ENCODE measurements at places on chromosomes 1 and 21.

GRCh38 chr1:41342774-41343355 lies 18.4 kb upstream of the FOXO6 start:
- no peak for DNase-seq

DNA sequence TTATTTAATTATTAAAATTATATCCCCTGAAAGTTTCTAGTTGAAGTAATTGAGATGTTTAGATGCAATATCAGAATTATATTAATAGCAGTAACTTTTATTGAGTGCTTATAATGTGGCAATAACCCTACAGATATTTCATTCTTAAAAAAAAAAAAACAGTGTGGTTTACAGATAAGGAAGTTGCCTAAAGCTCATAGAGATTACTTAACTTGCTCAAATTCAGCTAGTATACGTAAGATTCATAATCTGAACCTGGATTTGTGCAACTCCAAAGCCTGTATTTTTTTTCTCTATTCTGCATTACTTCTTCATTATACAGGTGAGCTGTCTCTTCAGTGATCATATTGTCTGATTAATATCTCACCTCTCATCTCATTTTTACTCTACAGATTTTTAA lies 156.0 kb upstream of the PTBP2 start:
- DNase-seq, result no peak

DNA sequence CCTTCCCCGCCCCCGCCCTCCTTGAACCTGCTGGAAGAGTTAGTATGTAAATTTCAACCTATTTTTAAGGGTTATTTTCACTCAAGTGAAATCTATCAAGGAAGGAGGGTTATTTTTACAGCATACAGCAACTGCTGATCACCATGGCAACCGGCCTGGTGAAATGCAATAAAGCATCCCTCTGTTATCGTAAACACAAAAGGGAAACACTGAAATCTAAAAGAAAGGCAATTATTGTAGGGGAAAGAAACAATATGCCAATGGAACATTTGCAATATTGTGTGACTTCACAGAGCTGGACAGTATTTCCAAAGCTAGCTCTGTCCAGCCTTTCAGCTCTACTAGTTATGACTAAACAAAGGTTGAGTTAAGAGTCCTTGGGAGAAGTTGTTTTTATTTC lies 588.3 kb upstream of the PBX1 start:
- no peak for DNase-seq

GRCh38 chr1:46802901-46803574 lies 4.2 kb downstream of the CYP4B1 start:
- no peak for DNase-seq

DNA sequence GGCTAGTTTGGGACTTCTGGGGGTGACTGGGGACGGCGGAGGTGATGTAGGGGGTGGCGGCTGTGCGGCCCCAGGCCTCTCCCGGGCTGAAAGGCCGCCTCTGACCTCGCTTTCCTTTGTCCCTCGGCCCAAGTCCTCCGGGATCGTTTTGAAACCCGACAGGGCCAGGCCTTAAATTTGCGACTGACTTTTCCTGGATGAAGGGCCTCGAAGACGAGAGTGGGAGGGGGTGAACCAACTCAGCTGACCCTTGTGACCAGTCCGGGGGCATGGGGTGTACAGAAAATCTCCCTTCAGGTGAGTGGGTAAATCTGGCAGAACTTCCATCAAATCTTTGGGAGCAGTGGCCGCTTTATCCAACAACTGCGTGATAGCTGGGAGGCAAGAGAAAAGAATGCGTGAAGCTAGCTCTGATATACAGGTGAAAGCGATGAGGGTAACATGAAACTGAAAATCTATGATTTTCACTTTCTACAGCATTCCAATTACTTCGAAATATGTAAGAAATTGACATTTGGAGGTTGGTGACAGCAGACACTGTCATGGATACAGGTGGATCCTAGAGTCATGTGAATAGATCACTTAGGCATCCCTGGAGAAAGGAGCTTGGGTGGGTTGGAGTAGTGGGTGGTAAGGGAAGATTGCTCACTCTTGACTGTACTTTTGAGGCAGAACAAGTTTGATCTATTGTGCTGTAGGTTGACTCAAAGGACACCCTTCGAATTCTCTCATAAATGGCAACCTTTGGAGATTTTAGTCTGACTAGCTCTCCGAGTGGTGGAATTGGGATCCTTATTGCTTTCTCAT lies 885 bp downstream of the AHCYL1 start:
- no peak for DNase-seq

- no peak for DNase-seq
Observed at GRCh38 chr1:20223551-20224419, 37.5 kb upstream of the PLA2G2C start.

DNA sequence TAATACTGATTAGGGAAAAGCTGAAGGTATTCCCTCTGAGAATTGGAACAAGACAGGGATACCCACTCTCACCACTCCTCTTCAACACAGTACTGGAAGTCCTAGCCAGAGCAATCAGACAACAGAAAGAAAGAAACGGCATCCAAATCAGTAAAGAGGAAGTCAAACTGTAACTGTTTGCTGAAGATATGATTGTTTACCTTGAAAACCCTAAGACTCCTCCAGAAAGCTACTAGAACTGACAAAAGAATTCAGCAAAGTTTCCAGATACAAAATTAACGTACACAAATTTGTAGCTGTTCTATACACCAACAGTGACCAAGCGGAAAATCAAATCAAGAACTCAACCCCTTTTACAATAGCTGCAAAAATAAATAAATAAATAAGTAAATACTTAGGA lies 78.6 kb downstream of the EXTL2 start:
- DNase-seq, result no peak

GRCh38 chr21:45882645-45883044 lies 98.9 kb upstream of the COL6A1 start:
- DNase-seq, result no peak

DNA sequence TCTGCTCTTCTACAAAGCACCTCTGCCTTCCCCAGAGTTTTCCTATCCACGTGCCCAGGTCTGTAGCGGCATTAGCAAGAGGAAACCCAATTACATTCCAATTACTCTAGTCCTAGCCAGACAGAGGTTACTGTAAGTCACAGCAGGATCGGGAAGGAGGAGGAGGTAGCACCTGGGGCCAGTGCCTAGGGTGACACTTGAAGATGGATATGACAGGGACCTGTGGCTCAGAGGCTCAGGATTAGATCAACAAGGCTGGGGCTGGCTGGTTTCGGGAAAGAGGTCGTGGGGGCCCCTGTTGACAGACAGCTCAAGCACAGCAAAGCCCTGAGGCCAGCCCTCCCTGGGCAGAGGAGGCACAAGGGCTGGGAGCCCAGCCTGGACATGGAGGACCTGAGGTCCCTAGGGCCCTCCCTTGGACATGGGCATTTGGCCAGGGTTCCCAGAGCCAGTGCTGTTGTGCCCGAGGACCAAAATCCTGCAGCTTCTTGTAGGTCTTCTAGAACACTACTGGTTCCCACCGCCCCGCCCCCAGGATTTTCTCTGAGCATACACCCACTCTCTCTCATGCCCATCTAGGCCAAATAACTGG lies 3.0 kb upstream of the HCRTR1 start:
- DNase-seq, result no peak

GRCh38 chr1:153734396-153735089 lies 6.7 kb downstream of the INTS3 start:
- no peak for DNase-seq

- peak; percentile 80 for DNase-seq
Observed at GRCh38 chr1:220516014-220516721, 11.8 kb upstream of the MARK1 start.

DNA sequence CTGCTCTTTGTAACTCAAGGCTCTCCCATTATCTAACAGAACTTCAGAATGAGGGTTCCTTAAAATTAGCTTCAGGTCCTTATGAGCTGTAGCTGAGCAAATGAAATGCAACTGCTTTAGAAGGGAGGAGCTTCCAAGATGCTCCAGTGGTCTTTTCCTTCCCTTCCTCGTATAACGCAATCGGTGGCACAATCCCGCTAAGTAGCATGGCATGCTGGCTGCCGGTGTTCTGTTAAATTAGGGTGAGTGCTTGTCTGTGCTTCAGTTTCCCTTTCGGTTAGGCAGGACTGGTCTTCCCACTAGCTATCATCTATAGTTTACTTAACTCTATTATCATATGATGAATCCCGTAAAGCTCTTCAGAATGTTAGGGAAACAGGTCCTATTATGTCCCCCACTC lies 917 bp downstream of the KIAA0040 start:
- no peak for DNase-seq

- DNase-seq, result no peak
Observed at GRCh38 chr1:22051607-22052114, 848 bp upstream of the CDC42 start.

DNA sequence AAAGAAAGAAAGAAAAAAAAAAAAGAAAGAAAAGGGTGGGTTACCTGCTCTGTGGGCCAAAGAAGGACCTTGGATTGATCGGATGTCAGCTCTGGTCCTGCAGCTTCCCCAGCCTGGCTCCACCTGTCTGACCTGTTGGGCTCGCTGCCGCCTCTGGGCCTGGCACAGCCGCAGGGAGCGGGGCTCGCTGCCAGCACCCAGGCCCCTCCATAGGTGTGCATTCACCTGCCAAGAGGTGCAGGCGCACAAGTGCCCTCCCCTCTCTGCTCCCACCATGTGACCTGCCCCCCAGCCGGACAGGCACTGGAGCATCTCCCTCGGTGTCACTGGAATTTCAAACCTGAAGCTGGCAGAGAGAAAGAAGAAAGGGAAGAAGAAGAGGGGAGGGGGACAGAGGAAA lies 33.1 kb upstream of the GPR157 start:
- no peak for DNase-seq

GRCh38 chr1:153494976-153495535 lies 34.6 kb upstream of the S100A7 start:
- DNase-seq, result no peak

DNA sequence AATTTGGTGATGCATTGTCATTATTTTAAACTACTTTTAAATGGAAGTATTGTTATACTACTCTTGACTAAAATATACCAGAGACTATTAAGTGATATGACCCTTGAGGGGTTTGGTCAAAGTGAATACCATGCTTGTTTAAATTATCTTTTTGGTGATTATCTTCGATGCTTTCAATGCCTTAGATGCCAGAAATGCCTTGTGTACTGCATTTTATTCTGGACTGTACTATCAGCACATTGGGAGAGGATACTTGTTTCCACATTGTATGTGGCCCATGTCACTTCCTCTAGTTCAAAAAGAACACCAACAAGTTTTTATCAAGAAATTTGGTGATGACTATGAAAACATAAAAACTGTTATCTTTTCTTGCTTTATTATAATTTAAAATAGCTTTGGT lies 16.3 kb downstream of the MAP3K7CL start:
- DNase-seq, result no peak

DNA sequence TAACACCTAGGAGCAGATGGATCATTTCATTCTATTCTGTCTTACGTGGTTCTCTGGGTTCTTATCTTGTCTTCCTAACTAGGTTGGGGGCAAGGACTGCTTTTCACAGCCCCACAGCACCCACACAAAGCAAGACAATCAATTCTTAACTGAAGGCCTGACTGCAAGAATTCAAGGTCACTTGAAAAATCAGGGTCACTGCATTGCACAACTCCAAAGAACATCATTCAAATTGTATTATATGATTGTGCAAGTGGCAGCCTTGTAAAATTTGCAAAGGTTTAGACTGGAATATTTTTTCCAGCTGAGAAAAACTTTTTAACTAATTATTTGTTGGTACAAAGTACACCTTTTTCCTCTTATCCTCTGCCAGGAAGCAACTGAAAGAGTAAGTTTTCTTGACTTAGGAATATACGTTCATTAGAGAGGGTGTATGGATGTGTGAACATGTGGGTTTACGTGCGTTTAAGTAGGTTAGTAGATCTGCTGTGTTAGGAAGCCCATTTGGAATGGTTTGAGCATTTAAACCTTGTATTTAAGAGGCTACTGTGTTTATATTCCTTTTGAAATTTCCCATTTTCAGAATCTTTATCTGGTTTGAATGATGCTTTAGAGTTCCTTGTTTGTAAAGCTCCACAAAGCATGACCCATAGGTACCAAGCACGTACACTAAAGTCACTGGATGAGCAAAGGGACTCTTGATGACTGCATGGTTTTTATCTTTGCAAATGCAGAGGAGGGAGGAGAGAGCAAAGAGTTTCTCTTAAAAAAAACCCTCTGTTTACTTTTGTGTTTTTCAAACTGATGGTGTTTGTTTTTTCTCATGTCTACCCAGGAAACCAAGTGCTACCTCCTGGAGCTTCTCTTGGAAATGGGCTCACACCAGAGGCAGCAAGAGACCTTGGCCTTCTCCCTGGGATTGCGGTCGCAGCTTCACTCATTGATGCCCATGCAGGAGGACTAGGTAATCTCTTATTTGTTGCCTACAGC lies 214.9 kb downstream of the FGGY start:
- DNase-seq, result no peak

DNA sequence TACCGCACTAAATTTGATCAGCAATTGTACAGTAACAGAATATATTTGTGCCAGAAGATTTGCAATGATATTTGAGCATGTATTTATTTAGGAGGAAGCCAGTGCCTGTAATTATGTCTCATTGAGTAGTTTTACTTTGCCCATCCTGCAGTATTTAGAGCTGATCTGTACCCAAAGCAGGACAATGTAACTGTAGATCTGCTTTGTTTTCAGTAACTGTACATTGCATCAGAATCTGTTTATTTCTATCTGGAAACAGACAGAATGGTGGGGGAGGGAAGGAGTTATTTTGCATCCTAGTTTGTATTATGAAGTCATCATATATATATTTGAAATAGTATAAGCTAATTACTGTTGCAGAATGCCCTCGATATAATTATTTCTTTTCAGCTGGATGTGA lies 36.2 kb upstream of the LRRC8C start:
- no peak for DNase-seq

All from keratinocyte (primary cell).